ENCODE measurements at places on chromosomes 7 and 10.

- DNase-seq: no peak
Measured at GRCh38 chr7:121049028-121049791, 60.7 kb downstream of the CPED1 start.

GRCh38 chr7:123348690-123349089 lies 148.9 kb upstream of the SLC13A1 start:
- no peak for DNase-seq

- DNase-seq: no peak
Measured at GRCh38 chr10:77164616-77165311, 472.8 kb downstream of the KCNMA1 start.

DNA sequence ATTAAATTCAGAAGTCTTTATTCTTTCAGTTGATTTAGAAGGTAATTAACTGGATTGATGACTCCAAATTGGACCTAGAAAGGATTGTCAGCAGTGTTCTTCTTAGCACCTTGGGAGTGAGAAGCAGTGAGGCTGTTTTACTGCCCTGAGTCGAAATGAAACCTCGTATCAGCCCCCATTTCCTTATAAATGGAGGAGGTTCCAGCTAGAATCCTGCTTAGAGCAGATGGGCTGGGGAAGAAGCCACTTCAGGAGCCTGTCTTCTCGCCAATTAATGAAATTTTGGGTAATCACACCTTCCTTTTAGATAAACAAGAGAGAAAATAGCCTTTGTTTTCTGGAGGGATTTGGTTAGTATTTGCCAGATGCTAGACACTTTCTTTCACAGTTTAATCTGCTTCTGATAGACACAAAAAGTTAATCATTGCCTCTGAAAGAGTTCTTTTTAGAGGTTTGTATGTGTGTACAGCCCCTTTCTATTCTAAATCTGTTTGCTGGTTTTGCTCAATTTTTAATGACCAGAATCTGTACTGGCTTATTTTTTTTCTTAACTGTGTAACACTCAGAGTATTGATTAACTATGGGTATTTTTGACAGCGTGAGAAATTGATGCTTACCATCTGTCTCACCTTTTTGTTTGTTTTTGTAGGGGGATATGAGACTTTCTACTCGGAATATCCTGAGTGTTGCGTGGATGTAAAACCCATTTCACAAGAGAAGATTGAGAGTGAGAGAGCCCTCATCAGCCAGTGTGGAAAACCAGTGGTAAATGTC lies 4.6 kb downstream of the DUSP5 start:
- DNase-seq: no peak

- no peak for DNase-seq
Measured at GRCh38 chr10:14781763-14782162, 7.1 kb upstream of the FAM107B start.

DNA sequence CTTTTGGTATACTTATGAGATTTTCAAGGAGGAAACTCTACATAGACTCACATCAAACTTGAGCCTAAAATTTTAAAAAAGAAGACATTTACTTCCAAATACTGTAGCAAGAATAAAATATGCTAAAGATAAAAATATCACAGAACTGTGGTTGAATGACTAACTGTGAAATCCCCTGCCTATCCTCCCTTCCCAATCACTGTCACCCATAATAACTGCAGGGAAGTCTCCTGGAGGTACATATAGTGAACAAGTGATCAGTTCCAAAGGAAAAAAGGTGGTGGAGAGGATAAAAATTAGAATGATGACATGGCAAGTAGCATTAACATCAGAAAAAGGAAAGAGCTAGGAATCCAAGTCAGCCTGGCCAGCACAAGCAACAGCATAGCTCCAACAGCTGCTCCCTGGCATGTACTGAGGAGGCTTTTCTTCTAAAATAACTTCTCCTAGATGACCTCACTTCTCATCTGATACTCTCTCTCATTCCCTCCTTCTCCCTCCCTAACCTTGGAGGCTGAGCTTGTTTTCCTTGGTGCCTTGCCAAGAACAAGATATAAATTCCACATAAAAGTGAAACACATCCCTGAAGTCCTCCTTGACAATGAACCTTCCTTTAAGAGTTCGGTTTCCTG lies 124.0 kb downstream of the IQUB start:
- no peak for DNase-seq

Measured in activated CD4-positive, alpha-beta T cell treated with anti-CD3 and anti-CD28 coated beads, Interleukin-2, amount 50 U/mL, for 24 hours (primary cell).